ENCODE measurements at places on chromosomes 7 and 10.

- DNase-seq = no peak
Observed at GRCh38 chr10:51066231-51066630, 8.1 kb upstream of the PRKG1 start.

DNA sequence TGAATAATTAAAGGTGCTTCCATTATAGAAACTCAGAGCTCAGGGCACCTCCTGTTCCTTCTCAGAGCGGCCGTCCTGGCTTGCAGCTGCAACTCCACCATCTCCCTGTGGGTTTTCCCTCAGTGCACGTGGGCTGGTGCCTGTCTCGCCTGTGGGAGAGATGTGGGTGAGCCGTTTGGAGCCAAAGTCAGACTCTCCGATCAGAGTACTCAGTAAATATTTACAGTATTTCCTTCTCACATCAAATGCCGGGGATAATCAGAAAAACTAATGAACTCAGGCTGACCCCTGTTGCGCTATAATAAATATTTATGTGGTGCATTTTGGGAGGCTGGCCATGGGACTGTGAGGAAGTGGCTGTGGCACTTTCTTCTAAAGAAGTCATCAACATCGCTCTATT, 155.8 kb upstream of the HABP2 start:
- no peak for DNase-seq

- no peak for DNase-seq
Observed at GRCh38 chr7:40468891-40469864, 334.4 kb downstream of the SUGCT start.

GRCh38 chr10:116699471-116700150, 42.8 kb downstream of the HSPA12A start:
- DNase-seq = no peak

- no peak for DNase-seq
Observed at GRCh38 chr7:1562597-1563051, 6.6 kb upstream of the TMEM184A start.

- DNase-seq = no peak
Observed at GRCh38 chr7:7751243-7752092, 33.1 kb upstream of the RPA3 start.

- no peak for DNase-seq
Observed at GRCh38 chr7:125465527-125465926, 535.9 kb upstream of the POT1 start.

DNA sequence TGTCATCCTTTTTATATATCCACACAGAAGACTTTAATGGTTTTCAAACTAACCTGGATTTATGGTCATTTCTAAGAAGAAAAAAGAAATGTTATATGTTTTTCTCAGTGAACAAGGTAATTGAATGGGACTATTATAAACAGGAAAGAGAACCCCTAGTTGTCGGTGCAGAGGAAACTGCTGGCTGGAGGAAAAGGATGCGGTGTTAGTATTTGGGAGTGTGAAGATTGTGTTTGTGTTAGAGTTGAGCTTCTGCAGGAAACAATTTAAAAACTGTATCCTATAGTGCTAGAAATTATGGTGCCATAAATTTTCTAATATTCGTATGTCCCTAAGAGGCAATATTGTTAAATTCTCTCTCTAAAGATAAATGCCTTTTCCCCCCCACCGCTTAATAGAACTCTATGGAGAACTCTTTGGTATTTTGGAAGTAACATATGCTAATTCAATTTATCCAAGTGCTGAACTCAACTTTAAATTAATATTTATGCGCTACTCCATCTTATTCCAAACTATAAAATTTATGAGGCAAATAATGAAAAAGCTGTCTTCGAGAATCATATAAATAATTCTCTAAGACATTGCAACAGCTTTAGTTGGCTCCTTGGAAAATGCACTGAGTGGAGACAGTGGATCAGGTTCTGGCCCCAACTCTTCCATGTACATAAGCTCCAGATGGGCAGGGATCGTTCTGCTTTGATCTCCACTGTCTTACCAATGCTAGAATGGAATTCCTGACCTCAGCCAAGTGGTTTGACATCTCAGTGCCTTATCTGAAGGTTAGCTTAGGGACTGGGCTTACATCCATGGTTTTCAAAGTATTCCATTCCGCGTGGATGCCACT, 5.6 kb downstream of the BZW2 start:
- DNase-seq = no peak

DNA sequence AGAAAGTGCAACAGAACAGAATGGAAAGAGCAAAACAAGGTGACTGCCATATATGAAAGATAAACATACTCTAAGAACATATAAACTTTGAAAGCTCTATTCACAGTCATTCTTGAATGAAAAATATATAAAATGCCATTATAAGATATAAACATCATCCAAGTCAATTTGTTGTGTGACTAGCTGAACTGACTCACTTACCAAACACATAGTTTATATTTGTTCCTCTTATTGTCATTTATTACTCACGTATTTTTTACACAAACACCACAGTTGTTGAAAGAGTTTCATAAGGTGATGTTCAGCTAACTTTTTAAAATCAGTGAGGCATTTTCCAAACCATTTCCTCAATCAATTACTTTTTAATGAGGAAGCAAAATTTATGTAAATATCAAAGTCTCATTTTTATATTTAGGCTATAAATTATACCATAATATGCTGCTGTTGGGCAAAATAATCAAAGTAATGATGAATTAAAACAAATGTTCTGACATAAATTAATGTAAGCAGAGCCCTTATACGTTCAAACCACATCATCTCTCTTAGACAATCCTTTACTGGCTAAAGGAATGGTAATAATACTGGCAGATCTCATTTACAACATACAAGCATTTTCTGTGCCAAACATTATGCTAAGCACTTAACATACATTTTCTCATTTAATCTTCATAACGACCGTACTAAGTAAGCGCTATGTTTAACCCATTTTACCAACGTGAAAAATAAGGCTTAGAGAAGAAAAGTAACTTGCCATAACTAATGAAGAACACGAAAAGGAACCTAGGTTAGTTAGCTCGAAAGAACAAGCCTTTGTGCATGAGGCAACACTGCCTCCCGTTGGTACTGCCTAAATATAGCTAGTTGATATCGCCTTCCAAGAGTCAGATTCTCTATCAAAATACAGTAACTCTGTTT, 7.3 kb downstream of the LRRN3 start:
- peak; percentile 80 for DNase-seq

DNA sequence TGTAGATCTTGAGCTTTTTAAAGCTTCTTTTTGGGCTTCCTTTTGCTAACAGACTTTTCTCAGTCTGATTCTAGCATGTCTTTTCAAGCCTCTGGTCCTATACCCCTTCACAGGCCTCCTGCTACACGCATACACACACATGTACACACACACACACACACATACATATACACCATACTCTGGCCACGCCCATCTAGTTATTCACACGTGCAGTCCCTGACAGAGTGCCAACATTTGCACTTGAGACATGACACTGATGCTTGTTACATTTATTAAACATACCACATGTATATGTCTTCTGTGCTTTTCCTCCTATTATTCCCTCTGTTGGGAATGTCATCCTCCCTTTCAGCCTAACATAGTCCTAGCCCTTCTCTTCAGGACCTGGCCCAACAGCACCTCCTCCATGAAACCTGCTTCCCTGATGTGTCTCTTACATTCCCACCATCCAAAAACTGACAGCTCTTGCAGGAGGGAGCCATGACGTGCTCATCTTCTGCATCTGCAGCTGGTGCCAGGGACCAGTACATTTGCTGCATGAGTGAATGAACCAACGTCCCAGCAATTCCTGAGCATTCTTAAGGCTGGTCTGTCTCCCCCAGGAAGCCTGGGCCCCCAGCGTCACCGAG, 222.1 kb downstream of the ARHGAP12 start:
- no peak for DNase-seq

- DNase-seq = no peak
Observed at GRCh38 chr10:115850666-115851065, 422.3 kb downstream of the GFRA1 start.

DNA sequence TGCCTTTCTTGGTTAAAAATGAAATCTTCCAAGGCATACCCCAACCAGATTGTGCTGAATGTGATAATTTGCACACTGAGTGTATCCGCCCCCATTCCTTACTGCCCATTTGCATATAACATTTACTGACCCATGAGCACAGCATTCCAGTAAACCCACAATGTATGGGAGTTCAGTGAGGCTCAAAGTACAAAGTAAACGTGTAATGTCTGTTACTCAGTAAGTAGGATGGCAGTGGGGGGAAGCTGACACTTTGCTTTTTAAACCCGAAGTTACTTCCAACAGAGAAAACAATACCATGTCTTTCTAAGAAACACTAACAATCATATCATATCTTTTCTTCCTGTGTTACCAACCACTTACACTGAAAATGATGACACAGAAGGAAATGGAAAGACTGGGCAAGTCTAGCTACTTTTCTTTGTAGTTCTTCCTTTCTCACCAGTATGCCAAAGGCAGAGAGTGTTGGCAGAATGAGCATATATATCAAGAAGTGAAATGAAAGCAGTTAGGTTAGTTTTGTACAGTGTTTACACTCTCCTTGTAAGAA, 27.1 kb upstream of the SOSTDC1 start:
- no peak for DNase-seq

DNA sequence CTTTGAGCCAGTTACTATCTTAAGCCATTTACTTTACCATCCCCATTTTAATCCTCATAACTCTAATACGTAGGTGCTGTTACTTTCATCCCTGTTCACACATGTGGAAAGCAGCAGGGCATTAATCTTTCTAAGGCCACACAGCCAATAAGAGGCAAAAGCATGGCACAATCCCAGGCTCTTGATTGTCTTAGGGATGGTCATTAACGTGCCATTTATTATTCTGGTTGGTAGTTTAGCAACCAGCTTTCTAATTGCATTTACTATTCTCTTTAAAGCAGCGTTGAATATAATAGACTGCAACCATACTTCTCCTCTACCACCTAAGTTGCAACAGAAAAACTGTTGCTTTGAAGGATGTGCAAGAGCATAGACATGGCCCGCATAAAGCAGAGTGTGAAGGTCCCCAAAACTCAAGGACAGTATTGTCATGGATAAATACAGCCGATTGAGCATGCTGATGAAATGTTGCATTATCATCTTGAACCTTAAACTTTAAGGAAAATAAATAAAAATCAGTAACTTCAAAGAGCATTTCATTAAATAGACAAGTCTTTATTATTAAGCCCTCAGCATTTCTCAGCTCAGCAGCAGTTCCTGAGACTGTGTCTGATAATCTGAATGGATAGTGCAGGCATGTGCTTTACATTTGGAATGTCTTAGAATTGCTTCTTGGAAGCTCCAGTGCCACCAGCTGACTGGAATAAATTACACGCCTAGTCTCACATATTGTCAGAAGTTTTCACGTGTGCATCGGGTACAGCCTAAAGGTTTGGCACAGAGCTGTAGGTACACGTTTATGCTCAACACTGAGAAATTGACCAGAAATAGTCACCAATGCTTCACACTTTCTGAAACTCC, 467.1 kb downstream of the SDK1 start:
- DNase-seq = no peak

- no peak for DNase-seq
Observed at GRCh38 chr7:133431134-133431724, 178.4 kb downstream of the EXOC4 start.

DNA sequence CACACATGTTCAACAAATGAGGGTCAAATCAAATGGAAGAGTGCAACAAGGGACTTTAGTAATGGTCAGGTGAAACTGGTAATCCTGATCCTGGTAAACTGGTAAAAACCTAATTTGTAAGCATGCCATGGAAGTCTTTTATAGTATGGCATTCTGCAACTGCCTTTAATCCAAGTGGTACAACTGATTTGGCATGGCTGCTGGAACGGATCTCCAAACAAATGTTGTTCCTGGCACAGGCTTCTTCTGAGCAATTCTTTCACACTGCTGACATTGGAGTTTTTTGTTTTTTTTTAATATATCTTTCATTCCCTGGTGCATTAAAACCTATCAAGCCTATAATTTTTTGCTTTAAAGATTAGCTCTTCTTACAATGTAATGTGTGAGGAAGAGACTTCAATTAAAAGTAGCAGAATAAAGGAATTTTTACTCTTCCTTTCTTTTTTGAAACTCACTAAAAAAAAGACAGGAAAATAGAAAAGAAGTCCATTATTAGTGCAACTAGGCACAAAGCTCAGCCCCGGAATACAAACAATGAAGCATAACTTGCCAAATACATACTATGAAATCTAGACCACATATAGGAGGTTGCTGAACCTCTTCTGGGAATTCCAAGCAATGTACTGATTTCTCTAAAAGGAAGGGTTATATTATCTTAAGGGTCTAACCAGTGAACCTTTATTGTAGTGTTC, 79.3 kb upstream of the OIT3 start:
- no peak for DNase-seq

GRCh38 chr7:135291809-135292253, 58.2 kb downstream of the STRA8 start:
- DNase-seq = no peak

- DNase-seq = no peak
Observed at GRCh38 chr7:94630855-94631254, 25.1 kb downstream of the SGCE start.

GRCh38 chr10:7119325-7120015, 291.4 kb downstream of the SFMBT2 start:
- no peak for DNase-seq

GRCh38 chr10:109428775-109429491, 494.4 kb downstream of the XPNPEP1 start:
- no peak for DNase-seq

- DNase-seq = no peak
Observed at GRCh38 chr10:110502072-110502845, 4.6 kb downstream of the DUSP5 start.

DNA sequence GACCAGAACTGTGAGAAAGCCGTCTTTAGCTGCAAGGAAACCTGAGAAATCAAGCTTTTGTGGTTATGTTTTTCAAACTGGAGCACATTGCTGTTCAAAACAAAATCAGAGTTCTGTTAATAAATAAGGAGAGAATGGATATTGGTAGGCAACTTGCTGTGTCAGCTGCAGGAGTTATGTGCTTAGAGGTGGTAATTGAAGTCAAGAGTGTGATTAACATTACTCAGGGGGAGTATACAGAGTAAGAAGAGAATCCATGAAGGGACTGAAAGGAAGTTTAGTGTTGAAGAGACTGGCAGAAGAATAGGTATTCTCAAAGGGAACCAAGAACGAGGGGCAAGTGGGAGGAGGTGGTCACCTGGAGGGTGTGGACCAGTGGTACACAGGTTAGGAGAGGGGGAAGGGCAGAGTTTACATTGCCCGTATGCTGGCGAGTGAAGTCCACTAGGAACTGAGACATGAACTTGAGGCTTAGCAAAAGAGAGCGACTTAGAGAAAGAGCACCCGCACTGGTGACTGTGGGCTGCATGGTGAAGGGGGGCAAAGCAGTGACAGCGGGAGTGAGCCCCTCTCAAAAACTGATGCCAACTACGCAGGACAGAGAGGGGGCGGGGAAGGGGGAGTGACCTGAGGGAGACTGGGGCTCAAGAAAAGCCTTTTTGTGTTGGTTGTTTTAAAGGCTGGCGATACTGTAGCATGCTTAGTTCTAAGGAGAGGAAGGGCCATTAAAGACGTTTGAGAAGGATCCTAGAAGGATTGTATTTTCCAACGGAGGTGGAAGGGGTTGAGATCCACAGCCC, 80.0 kb downstream of the SDK1 start:
- DNase-seq = no peak

DNA sequence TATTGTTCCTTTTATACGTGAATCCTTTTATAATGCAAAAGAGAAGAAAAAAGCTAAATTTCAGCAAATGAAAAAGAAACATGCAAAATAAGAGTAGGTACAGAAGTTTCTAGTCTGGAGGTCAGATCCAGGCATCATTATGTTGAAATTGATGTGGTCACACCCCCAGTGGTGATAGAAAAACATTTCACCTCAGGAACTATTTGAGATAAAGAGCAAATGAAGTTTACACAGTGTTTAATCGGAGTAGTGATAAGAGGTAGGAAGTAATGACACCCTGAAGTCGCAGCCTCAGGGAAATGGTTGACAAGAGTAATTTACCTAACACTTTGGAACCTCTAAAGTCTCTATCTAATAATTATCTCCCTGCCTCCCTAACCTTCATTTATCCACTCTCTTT, 536.0 kb upstream of the STEAP1 start:
- DNase-seq = no peak
